NCI-H446 (cell line): ENCODE measurements at places on chromosomes 4 and X.

DNA sequence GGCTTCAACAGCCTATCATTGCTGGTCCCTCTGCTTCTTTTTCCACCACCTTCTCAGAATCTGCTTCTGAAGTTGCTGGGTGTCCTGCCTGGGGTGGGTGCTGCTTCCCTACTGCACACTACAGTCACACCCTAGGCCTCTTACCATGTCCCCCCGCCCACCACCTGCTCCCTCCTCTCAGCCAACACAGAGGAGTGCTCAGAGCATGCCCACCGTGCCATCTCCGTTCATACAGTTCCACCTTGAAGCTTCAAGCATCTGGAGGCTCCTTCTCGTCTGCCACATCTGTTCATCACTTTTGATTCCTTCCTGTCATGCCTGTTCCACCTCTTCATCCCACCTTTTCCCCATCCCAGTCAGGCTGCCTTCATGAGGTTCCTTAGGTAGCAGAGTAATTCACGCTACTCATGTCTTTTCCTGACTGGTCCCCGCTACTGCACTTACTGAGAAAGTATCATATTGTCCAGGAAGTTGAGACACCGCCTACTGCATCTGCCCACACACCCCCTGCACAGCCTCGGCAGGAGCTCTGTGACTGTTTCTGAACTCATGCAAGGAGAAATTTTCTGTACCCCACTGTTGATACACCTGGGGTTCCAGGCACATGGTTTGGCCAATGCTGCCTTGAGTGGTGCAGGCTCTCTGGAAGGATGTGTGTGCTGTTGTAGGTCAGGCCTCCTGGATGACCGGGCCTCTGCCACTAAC is 39.5 kb downstream of the HADH start:
- DNase-seq: no peak

DNA sequence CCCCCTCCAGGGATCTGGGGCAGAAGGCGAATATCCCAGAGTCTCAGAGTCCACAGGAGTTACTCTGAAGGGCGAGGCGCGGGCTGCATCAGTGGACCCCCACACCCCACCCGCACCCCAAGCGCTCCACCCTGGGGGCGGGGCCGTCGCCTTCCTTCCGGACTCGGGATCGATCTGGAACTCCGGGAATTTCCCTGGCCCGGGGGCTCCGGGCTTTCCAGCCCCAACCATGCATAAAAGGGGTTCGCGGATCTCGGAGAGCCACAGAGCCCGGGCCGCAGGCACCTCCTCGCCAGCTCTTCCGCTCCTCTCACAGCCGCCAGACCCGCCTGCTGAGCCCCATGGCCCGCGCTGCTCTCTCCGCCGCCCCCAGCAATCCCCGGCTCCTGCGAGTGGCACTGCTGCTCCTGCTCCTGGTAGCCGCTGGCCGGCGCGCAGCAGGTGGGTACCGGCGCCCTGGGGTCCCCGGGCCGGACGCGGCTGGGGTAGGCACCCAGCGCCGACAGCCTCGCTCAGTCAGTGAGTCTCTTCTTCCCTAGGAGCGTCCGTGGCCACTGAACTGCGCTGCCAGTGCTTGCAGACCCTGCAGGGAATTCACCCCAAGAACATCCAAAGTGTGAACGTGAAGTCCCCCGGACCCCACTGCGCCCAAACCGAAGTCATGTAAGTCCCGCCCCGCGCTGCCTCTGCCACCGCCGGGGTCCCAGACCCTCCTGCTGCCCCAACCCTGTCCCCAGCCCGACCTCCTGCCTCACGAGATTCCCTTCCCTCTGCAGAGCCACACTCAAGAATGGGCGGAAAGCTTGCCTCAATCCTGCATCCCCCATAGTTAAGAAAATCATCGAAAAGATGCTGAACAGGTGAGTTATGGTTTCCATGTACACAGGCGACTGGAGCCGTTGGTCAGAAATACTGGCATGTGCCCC is at the start of gene CXCL1:
Gene CXCL1, plus strand, starts transcription at position 264 of the 926 bp plus-strand sequence. Its CDS starts 78 bp downstream, at position 342.
- DNase-seq: no peak

- DNase-seq: no peak
Observed at GRCh38 chrX:38651625-38652601, 90.6 kb downstream of the TSPAN7 start.

DNA sequence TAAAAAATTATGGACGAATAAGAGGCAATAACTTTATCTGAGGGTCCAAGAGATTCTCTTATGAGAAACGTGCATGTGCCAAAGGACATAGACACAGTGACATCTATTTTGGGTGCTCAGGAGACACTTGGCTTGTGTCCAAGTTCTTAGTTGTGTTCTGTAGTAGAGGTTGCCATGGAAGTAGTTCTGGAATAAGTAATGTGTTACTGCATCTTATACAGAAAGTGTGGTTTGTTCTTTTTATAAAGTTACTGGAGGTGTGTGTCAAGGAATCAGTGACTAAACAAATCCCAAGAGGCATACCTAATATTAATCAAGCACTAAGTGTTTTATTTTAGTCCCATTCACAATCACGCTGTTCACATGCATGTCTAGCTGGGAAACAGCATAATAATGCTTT is 305.7 kb downstream of the ARHGAP24 start:
- no peak for DNase-seq

- DNase-seq: no peak
Observed at GRCh38 chrX:11750046-11750445, 8.0 kb upstream of the MSL3 start.

DNA sequence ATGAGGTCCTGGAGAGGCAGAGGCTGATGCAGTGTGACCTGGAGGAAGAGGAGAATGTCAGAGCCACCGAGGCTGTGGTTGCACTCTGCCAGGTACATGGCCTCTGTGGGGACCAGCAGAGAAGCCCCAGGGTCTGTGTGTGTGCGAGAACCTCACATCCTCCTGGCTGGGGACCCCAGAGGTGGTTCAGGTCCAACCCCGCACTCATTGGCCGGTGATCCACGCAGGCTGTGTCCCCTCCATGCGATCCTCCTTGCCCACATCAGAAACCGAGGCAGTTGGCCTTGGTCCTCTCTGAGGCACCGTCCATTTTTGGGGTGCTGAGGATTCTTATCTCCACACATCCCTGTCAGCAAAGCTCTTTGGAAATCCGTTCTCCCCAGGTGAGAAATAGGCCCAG is 45.3 kb downstream of the EVC start:
- DNase-seq: no peak

GRCh38 chr4:40811956-40812355 is 62.2 kb downstream of the NSUN7 start:
- no peak for DNase-seq

DNA sequence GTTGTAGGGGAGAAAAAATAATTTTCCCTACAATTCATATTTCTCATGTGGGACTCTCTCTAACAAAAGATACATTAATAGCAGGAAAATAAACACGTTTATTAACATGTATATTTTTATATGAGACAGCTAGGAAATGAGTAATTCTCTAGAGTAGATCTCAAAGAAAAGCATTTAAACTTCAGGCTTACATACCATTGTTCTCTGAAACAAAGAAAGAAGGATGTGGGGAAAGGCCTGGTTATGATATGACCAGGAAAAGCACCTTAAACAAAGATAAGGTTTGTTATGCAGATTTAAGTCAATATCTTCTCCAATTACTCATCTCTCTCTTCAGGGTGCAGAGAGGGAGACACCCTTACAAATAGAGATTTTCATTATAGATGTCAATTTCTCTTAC is 131.3 kb downstream of the SLC7A11 start:
- no peak for DNase-seq

DNA sequence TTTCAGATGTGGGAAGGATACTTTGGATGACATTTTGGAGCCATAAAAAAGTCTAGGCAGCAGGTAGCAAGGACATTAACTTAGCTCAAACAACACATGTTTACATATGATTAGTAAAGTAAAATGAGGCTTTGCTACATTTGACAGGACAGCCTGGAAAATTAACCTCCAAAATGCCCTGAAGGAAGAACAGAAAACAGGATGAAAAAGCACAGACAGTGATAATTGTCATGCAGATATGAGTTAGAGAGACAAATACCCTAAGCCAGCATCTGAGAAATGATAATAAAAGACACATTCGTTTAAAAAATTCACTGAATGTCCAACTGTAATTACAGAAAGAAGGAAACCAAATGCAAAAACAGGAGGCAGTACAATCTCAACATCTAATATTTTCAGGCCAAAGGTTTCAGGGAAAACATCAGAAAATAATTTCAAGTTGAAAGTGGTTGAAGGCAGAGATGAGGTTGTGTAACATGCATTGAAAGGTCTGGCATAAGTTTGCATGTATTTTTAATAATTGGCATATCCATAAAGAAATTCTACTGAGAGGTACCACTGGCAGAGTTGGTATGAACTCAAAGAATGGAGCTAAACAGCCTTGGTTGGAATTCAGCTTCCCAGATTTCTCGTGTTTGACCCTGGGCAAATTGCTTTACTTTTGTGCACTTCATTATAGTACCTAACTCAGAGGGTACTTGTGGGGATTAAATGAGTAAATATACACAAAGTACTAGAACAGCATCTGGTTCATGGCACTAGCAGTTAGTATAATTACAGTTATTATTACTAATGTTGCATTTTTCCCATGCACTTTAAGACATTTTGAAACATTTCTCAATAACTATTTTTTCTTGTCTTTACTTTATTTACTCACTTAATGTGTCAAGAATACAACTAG is 54.4 kb upstream of the MAP9 start:
- no peak for DNase-seq
